Adrenal gland (tissue), 19 donors: ENCODE measurements at places on chromosomes 12 and 14. TPM values are rescaled to one million over a fixed set of nuclear protein-coding genes. Genes with fewer than 3 reads are reported as not detected.

Gene C12orf50
- total RNA-seq = not detected

Gene TSPAN9
- total RNA-seq = 26.7 TPM

GRCh38 chr12:130155416-130156073, 6.7 kb upstream of the FZD10 start:
- peaks cover 41% of the 10 kb centered on the region for H3K27me3 ChIP-seq
- no peak for DNase-seq
- H3K27ac ChIP-seq = no peak overlapping the region
- no peaks in the 10 kb centered on the region for H3K36me3 ChIP-seq
- no peaks in the 10 kb centered on the region for H3K4me1 ChIP-seq

Gene DNAJC22
- 0.55 TPM for total RNA-seq

GRCh38 chr14:74414403-74415114, 11.5 kb downstream of the SYNDIG1L start:
- no peaks in the 10 kb centered on the region for H3K4me1 ChIP-seq
- no peak overlapping the region for H3K4me3 ChIP-seq
- H3K27me3 ChIP-seq = peaks cover 5% of the 10 kb centered on the region
- no peak for DNase-seq
- no peak overlapping the region for H3K27ac ChIP-seq

DNA sequence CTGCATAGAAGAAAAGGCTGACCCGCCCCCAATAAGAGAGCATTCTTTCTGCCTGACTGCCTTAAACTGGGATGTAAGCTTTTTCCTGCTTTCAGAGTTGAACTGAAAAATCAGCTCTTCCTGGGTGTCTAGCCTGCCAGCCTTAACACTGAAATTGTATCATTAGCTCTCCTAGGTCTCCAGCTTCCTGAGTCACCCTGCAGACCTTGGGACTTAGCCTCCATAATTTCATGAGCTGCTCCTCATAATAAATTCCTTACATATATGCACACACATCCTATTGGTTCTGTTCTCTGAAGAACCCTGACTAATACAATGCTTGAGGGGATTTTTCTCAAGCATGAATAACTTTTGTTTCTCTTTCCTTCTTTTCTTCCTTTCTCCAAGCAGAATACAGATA, 76.4 kb upstream of the FAR2 start:
- no peak overlapping the region for H3K4me3 ChIP-seq
- no peaks in the 10 kb centered on the region for H3K4me1 ChIP-seq
- no peaks in the 10 kb centered on the region for H3K36me3 ChIP-seq
- H3K27ac ChIP-seq = no peak overlapping the region
- DNase-seq = no peak

DNA sequence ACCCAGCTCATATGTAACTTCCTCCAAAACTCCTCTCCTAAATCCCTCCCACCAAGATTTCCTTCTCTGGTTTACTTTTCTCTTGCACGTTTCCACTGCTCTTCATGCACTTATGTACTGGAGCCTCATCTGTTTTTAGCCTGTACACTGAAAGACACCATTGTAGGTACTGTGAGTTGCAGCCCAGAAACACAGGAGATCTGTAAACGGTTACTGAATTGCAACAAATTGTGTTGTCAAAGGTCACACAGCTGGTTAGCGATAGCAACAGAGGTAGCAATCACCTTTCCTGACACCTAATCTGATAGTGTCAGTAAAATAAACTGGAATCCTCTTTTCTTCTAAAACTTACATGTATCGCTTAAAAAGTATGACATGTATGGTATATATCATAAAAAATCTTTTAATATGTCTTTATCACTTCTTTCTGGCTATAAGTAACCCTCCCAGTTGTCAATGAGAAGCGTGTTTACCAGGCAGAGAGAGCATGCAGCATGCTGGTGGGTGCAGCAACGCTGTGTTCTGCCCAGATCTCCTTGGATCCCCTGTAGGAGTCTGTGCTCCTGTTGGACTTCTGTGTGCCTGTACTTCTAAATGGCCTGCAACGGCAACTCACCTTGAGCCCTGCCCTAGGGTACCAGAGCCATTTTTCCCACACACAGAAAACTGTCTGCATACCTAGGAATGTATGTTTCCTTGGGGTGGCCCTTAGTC, 121.5 kb upstream of the CPM start:
- no peak overlapping the region for H3K27ac ChIP-seq
- no peaks in the 10 kb centered on the region for H3K36me3 ChIP-seq
- no peak for DNase-seq
- no peaks in the 10 kb centered on the region for H3K27me3 ChIP-seq
- no peak overlapping the region for H3K4me3 ChIP-seq
- H3K4me1 ChIP-seq = no peaks in the 10 kb centered on the region

DNA sequence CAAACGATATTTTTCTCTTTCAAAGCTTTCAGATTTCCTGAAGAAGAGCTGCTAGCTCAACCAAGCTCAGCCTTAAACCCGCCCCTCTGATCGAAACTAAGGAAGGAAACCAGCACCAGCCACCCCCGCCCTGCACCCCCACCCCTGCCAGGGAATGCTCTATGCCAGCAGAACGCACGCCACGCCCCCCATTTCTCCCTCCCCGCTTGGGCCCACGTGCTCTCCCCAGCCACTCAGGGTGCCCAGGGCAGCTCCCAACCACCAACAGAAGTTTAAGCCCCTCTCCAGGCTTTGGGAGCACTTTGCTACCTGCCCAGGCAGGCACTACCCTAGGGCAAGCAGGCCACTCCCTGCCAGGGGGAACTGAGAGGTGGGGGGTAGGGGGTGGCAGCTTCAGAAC, 18.8 kb upstream of the KRT78 start:
- H3K4me1 ChIP-seq = no peaks in the 10 kb centered on the region
- H3K27me3 ChIP-seq = no peaks in the 10 kb centered on the region
- H3K27ac ChIP-seq = no peak overlapping the region
- no peak overlapping the region for H3K4me3 ChIP-seq
- H3K36me3 ChIP-seq = no peaks in the 10 kb centered on the region

DNA sequence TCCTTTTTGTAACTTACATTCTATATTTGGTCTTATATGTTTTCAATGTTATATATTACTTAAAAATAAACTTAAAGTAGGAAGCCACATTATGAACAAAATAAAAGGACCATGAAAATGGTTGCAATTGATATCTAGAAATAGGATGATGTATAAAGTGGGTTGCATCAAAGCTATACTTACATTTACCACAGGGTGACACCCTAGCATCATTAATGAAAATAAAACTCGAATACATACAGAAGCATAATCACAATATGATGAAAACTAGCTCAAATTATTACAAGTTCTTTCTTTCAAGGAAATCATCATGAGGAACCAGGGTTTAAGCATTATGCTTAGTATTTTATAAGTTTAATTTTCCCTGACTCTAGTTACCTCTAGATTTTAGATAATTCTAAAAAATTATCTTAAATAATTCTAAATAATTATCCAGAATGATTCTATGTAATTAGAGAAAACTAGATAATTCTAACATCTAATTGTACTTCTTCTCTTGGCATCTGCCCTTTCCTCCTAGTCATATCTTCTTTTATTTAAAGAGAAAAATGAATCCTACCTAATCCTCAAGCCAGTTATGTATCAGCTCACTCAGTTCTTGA, 31.2 kb downstream of the TAS2R7 start:
- no peak for DNase-seq
- H3K4me1 ChIP-seq = no peaks in the 10 kb centered on the region
- no peak overlapping the region for H3K4me3 ChIP-seq
- peaks cover 16% of the 10 kb centered on the region for H3K27me3 ChIP-seq
- H3K36me3 ChIP-seq = no peaks in the 10 kb centered on the region
- H3K27ac ChIP-seq = no peak overlapping the region

Gene ITGA5
- 114 TPM for total RNA-seq

- H3K27me3 ChIP-seq = no peaks in the 10 kb centered on the region
- no peak for DNase-seq
- H3K4me1 ChIP-seq = no peaks in the 10 kb centered on the region
- no peak overlapping the region for H3K4me3 ChIP-seq
- H3K36me3 ChIP-seq = no peaks in the 10 kb centered on the region
These were observed 1.2 kb downstream of the PTPRQ start for GRCh38 chr12:80445083-80445793.

GRCh38 chr14:69916396-69916795, 37.2 kb downstream of the SMOC1 start:
- H3K27ac ChIP-seq = no peak overlapping the region
- H3K4me3 ChIP-seq = no peak overlapping the region
- no peaks in the 10 kb centered on the region for H3K36me3 ChIP-seq
- H3K4me1 ChIP-seq = no peaks in the 10 kb centered on the region
- DNase-seq = no peak
- H3K27me3 ChIP-seq = peaks cover 3% of the 10 kb centered on the region

Gene PSMA6
- total RNA-seq = 221 TPM

DNA sequence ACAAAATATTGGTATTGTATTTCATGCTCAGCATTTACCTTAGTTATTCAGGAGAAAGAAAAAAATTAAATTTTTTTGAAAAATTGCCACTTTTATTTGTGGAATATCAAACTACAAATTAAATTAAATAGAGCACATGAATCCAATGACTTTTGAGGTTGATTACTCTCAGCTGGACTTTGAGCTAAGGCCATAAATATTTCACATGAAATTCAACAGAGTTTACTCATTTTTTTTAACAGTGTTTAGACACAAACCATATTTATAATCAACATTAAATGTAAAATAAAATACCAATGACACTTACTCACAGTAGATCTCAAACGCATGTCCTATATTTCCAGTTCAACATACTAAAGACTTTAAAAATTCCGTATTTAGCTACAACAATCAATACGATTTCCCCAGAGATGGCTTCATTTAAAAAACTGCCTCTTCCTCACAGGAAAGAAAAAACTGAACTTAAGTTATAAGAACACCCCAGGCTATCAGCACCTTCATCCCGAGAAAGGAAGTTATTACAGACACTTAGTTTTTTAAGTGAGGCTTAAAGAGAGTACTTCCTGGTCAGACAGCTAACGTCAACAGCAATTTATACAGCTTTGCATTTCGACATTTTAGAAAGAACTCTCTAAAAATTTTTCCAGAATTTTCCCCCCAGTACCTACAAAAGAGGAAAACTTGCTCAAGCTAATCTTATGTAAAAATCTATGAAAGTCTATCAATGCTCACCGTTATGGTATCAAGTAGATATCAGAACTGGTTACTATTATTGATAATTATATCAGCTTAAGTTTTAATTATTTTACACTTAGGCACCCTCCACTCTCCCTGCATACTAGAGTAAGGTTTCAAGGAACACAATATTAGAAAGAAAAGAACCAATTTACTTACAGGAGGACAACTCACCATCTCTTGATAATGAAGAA, 13.8 kb downstream of the TAOK3 start:
- no peaks in the 10 kb centered on the region for H3K27me3 ChIP-seq
- H3K36me3 ChIP-seq = no peaks in the 10 kb centered on the region
- H3K4me1 ChIP-seq = peaks cover 14% of the 10 kb centered on the region
- H3K27ac ChIP-seq = peak overlapping the region; percentile 77

GRCh38 chr14:54325766-54326165, 71.0 kb upstream of the CDKN3 start:
- no peak overlapping the region for H3K27ac ChIP-seq
- H3K27me3 ChIP-seq = no peaks in the 10 kb centered on the region
- no peak overlapping the region for H3K4me3 ChIP-seq
- H3K36me3 ChIP-seq = no peaks in the 10 kb centered on the region

GRCh38 chr14:94888121-94888520, 118.2 kb upstream of the GSC start:
- no peak overlapping the region for H3K4me3 ChIP-seq
- H3K36me3 ChIP-seq = no peaks in the 10 kb centered on the region
- peaks cover 4% of the 10 kb centered on the region for H3K4me1 ChIP-seq
- no peak for DNase-seq
- H3K27ac ChIP-seq = no peak overlapping the region

GRCh38 chr14:61516964-61517653, 178.2 kb upstream of the HIF1A start:
- no peaks in the 10 kb centered on the region for H3K27me3 ChIP-seq
- no peak overlapping the region for H3K27ac ChIP-seq
- H3K36me3 ChIP-seq = no peaks in the 10 kb centered on the region
- H3K4me1 ChIP-seq = peaks cover 32% of the 10 kb centered on the region
- H3K4me3 ChIP-seq = no peak overlapping the region
- DNase-seq = peak; percentile 46

GRCh38 chr14:81555051-81555450, 21.4 kb upstream of the SEL1L start:
- H3K4me1 ChIP-seq = no peaks in the 10 kb centered on the region
- H3K36me3 ChIP-seq = no peaks in the 10 kb centered on the region
- H3K27ac ChIP-seq = no peak overlapping the region
- H3K27me3 ChIP-seq = no peaks in the 10 kb centered on the region

Gene TRHDE
- total RNA-seq = 0.42 TPM

GRCh38 chr12:89151536-89151935, 200.8 kb downstream of the DUSP6 start:
- no peaks in the 10 kb centered on the region for H3K4me1 ChIP-seq
- no peak overlapping the region for H3K27ac ChIP-seq
- no peaks in the 10 kb centered on the region for H3K27me3 ChIP-seq
- no peaks in the 10 kb centered on the region for H3K36me3 ChIP-seq
- H3K4me3 ChIP-seq = no peak overlapping the region

- no peak overlapping the region for H3K4me3 ChIP-seq
- no peak overlapping the region for H3K27ac ChIP-seq
- no peaks in the 10 kb centered on the region for H3K27me3 ChIP-seq
- peaks cover 36% of the 10 kb centered on the region for H3K4me1 ChIP-seq
These were observed 29.4 kb downstream of the TSPAN9 start for GRCh38 chr12:3106579-3106978.

GRCh38 chr14:61927060-61927459, 164.8 kb downstream of the SNAPC1 start:
- DNase-seq = no peak
- H3K4me3 ChIP-seq = no peak overlapping the region
- H3K36me3 ChIP-seq = no peaks in the 10 kb centered on the region
- no peak overlapping the region for H3K27ac ChIP-seq
- H3K27me3 ChIP-seq = no peaks in the 10 kb centered on the region

Gene PRKCH
- total RNA-seq = 23.1 TPM

- no peaks in the 10 kb centered on the region for H3K27me3 ChIP-seq
- H3K36me3 ChIP-seq = peaks cover 11% of the 10 kb centered on the region
- DNase-seq = no peak
- H3K27ac ChIP-seq = no peak overlapping the region
These were observed 278.7 kb downstream of the ITPR2 start for GRCh38 chr12:26554332-26554731.

- H3K27me3 ChIP-seq = no peaks in the 10 kb centered on the region
- H3K4me1 ChIP-seq = no peaks in the 10 kb centered on the region
- DNase-seq = no peak
- no peak overlapping the region for H3K4me3 ChIP-seq
- H3K36me3 ChIP-seq = no peaks in the 10 kb centered on the region
- H3K27ac ChIP-seq = no peak overlapping the region
These were observed 298.1 kb downstream of the VRK1 start for GRCh38 chr14:97095269-97095668.

DNA sequence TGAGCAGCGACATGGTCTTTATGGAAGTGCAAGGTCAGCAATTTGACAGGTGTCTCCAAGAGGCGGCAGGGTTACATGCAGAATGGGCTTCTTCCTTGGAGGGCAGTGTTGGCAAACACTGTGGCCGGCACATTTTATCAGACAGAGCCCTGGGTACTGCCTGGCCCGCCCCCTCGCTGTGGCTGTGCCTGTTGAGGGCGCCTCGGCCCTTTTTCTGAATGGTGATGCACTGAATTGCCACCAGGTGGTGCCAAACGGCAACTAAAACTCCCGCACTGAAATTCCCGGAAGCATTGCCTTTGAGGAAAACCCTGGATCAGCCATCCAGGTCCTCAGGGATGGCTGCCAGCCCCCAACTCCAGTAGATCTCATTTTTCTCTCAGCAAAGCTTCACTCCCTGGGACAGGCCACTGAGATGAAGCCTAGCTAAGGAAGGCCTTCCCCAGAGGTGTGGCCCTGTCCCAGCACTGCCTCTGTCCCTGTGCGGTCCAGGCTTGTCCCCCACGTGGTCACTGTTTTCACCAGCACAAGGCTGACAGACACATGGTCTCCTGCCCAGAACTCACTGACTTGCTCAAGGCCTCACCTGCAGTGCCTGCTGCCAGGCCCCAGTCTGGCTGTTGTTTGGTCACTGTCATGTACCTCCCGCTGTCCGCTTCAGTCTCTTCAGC, 73.6 kb downstream of the TESC start:
- peak overlapping the region; percentile 56 for H3K27ac ChIP-seq
- H3K27me3 ChIP-seq = no peaks in the 10 kb centered on the region
- peaks cover 12% of the 10 kb centered on the region for H3K4me1 ChIP-seq

Gene CMKLR1
- total RNA-seq = 19.0 TPM
